Stimulated activated CD4-positive, alpha-beta T cell treated with anti-CD3 and anti-CD28 coated beads, Interleukin-1b, Interleukin-23, amount 100 ng/mL, for 1 hour (primary cell): ENCODE measurements at places on chromosomes 2 and 18.

DNA sequence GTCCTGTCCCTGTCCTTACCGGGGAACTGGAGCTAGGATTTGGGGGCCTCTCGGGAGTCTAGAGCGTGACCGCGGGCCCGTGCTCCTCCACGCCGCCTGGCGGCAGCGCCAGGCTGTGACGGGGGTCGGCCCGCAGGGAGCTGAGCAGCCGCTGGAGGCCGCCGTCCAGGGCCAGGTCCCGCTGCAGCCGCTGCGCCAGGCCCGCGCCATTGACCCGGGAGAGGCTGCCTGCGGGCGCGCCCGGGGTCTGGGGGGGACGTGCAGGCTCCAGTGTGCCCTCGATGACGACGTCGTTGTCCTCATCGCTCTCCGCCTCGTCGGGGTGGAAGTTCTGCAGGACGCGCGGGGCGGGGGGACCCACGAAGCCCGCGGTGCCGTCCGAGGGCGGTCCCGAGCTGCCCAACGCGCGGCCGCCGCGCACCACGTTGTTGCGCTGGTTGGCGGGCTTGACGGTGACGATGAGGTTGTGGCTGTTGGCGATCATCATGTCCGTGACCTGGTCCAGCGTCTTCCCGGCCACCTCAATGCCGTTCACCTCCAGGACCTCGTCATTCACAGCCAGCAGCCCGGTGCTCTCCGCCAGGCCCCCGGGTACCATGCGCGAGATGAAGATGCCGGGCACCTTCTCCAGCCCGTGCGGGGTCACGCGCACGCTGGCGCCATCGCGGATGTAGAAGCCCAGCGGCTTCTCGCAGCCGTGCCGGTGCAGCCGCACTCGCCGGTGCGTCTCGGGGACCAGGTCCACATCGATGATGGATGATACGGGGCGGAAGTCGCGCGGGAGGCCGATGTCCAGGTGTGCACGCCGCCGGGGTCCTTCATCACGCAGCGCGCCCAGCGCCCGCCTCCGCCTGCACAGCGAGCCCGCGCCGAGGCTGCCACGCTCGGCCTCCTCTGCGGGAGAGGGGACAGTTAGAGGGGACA is 50.9 kb downstream of the ADNP2 start:
- no peak for DNase-seq

DNA sequence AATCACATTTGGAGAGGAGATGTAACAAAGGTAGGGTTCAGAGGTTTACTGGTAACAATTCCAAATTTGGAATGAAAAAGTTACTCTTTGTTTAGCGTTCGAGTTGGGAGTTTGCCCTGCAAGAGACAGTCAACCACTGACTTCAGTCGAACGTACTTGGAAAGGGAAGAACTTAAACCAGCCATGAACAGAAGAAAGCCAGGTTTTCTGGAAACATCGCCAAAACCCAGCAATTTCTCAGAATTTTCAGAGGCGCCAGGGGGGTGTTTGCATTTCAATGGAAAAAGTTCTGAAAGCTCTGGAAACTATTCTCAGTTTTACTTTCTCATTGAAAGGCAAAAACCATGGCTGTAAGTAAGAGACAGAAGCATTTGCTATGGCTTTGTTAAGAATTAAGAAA is 28.5 kb upstream of the AQP4 start:
- DNase-seq: no peak

DNA sequence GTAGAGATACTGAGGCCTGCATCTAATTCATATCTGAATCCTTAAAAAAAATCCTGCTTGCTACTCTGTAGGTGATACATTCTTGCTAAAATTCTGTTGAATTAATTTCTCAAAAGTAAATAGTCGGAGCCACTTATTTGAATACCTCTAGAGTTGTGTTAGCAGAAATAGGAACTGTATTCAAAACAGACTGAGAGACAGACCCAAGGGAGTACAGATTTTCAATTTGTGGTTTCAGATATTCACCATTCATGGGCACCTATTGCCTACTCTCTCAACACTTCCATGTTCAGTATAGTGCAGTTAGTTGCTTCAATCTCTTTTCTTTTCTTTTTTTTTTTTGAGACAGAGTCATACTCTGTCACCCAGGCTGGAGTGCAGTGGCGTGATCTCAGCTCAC is 46.6 kb upstream of the CTLA4 start:
- DNase-seq: no peak

GRCh38 chr2:66113988-66114625 is 320.8 kb upstream of the MEIS1 start:
- no peak for DNase-seq

GRCh38 chr2:237085248-237086221 is at the start of gene COPS8:
COPS8 (plus strand) TSS chr2:237085889; CDS start chr2:237085965, 76 bp downstream.
- peak; percentile 63 for DNase-seq

DNA sequence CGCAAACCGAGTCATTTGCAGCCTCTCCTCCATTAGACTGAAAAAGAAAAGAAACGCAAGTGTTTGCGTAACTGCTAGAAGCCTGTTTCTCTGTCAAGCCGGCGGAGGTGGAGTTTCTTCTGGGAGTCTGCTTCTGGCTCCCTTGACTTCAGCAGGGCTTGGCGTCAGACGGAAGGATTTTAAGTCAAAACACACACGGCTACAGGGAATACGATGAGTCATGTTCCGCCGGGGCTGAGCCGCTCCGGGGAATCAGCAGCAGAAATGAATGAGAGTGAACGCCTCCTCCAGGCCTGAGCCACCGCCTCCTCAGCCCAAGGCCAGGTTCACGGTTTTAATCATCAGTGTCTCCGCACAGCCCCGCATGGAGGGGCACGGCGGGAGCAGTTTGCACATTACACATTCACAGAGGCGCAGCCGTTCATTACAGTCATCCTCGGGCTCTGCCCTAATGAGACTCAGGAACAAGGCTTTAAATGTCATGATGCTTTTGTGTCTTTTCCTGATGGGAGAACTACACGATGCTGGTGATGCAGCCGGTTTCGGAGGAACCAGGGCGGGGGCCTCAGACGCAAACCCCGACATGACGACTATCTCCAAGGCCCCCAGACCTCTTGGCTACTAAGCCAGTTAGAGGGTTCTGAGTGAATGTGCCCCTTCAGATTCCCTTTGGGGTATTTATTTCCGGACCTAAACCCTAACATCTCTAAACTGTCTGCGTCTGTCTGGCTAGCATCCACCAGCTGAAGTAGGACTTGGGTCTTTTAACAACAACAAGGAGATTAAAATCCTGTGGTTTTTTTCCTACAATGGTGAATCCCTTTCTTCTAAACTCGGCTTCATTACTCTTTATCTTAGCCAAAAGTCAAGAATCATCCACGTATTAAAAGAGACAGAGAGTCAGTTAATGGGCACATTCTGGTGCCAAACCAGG is 11.1 kb upstream of the SCG2 start:
- DNase-seq: no peak

- DNase-seq: no peak
These were observed 355.1 kb downstream of the EN1 start for GRCh38 chr2:118492335-118492734.
